ENCODE measurements at places on chromosomes 4 and X.

DNA sequence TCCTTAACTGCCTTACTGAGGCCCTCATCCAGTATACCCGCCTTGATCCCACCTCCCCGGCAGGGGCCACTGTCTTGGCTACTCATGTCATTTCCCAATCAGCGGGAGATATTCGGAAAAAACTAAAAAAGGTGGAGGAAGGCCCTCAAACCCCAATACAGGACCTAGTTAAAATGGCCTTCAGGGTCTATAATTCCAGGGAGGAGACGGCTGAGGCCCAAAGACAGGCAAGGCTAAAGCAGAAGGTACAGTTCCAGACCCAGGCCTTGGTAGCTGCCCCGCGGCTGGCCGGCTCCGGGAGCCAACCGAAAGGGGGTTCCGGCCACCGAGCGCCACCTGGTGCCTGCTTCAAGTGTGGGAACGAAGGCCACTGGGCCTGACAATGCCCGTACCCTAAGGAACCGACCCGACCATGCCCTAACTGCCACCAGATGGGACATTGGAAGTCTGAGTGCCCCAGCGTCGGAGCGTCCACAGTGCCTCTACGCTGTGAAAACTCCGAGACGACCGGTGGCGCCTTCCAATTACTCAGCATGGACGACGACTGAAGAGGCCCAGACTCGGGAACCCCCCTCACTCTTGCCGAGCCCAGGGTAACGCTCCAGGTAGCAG lies 959.6 kb downstream of the RPA4 start:
- no peak for DNase-seq

GRCh38 chr4:36310793-36311192 lies 29.4 kb downstream of the DTHD1 start:
- no peak for DNase-seq

DNA sequence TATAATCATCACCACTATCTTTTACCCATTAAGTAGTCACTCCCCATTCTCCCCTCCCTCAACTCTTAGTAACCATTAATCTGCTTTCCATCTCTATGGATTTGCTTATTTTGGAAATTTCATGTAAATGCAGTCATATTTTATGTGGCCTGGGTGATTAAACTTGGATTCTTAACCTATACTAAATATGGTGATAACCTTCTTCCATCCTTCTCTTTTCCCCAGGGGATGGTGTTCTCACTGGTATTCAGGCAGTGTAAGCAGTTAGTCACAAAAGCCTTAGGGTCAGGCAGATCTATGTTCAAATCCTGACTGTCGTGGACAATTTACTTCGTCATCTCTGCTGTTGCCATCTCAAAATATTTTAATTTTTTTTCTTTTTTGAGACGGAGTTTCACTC lies 29.6 kb downstream of the RAB40AL start:
- DNase-seq: no peak

GRCh38 chr4:123667496-123667895 lies 270.9 kb downstream of the SPRY1 start:
- no peak for DNase-seq

DNA sequence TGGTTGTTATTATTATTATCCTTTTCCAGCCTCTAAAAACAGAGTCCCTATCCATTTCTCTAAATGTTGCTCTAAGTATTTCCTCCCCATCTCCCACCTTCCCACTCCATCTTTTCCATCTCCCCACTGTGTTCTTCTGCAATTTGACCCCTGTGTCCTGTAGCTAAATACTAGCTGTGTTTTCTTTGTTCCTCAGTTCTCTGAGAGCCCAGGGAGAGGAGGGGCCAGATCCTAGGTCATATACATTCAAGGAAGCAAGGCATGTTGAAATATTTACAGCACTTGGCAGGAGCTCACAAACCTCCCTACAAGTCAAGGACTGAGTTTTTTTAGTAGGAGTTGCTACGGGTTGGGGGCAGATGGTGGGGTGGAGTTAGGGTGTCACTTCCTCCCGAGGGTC lies 10.5 kb downstream of the SLC16A2 start:
- DNase-seq: no peak

DNA sequence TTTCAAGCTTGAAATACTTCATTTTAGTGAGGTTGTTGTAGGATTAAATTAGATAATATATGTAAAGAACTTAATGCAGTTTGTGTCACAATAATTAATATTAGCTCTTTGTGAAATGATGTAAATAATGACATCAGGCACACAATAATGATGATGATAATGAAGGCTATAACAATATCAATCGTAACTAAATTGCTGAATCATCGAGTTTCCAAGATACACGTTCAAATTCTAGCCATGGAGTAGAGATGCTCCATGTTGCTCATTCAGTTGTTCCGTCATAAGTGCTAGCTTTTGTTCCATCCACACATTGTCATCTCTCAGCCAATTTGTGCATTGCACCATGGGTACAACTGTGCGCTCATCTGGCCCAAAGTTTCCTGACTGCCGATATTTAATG lies 83.1 kb downstream of the CPXCR1 start:
- DNase-seq: no peak

GRCh38 chrX:39491548-39492297 lies 606.0 kb downstream of the BCOR start:
- peak; percentile 29 for DNase-seq

DNA sequence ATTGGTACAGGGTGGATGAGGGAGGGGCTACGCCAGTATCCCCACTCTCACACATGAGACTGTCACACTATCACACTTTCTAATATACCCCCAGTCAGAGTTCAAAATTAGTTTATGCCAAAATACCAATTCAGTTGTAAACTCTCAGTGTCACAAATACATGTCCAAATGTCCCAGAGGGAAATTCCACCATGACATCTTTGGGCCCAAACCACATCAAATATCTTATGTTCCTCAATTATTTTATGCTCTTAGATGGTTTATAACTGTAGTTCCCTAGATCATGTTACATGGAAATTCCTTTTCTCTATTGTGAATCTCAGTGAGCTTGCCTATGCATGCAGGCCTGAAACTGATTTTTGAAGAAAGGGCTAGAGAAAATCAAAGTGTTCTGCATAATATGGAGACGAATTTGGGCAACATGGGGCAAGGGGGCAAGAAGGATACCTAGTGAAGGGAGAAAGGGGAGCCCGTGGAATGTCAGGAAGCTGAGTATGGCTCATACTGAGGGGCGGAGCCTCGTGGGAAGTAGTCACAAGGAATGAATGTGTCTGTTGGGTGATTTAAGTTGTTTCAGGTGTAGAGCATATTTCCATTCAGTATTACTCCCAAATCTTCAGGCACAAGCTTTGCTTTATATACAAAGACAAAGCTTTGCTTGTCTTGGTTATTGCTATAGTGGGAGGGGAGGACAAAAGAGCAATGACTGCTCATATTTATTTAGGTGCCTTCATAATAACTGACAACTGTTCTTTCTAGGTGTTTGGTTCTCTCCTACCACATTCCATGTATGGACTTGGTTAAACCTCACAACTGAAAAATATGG lies 40.8 kb downstream of the CLNK start:
- no peak for DNase-seq

DNA sequence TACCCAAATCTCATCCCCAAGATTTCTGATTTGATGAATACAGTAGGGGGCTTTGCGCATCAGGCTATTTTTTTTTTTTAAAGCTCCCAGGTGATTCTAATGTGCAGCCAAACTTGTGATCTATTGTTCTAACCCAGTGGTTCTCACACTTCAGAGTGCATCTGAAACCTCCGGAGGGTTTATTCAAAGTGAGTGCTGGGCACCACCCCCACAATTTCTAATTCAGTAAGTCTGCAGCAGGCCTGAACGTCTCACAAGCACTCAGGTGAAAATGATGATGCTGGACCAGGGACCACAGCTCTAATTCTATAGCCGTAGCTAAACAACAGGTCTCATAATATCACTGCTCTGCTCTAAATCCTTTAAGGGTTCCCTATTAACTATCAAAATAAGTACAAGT lies 211.4 kb downstream of the FMR1NB start:
- DNase-seq: no peak

DNA sequence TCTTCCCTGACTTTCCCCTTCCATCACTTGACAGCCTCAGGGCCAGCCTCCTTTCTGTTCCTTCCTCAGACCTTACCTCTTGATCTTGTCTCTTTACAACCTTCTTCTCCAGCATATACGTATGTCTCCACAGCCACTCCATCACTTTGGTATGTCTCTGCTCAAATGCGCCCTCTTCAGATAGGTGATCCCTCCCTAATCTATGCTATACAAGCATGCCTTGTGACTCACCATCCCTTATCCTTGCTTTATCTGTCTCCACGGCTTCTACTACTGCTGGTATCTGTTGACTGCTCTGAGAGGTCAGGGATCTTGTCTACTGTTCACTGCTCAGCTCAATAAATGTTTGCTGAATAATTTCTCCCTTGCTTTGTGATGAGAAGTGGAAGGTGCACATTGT lies 9.0 kb downstream of the ARAP2 start:
- no peak for DNase-seq

DNA sequence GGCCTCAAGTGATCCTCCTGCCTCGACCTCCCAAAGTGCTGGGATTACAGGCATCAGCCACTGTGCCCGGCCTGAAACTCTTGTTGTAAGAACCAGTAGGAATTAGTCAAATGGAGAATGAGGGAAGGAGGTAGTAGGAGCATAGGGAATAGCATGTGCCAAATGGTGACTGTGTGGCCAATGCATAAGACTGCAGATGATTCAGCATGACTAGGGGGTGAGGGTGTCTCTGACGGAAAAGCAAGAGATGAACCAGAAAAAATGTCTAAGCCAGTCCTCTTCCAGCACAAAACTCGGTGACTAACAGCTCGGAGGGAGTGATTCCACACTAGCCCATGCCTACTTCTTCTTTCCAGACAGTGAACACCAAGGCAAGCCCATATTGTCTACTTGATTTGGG lies 58.2 kb upstream of the DUSP21 start:
- no peak for DNase-seq

- DNase-seq: no peak
Observed at GRCh38 chrX:106791495-106791894, 11.0 kb upstream of the TBC1D8B start.

DNA sequence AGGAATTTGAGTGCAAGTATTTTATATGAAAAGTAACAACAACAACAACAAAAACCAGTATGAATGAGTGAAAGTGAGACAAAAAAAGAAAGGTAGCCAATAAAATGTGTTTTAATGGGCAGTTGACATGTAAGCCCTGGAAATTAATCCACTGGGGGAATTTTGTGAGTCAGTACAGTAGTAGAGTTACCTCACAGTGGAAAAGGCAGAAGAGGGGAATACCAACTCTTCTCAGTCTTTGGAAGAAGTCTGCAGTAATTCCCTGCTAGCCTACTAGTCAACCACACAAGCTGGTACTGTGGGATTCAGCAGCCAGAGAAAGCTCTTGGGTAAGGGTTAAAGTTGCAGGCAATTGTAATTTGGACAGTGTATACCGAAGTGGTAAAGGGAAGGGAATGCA lies 76.3 kb upstream of the IL15 start:
- no peak for DNase-seq

DNA sequence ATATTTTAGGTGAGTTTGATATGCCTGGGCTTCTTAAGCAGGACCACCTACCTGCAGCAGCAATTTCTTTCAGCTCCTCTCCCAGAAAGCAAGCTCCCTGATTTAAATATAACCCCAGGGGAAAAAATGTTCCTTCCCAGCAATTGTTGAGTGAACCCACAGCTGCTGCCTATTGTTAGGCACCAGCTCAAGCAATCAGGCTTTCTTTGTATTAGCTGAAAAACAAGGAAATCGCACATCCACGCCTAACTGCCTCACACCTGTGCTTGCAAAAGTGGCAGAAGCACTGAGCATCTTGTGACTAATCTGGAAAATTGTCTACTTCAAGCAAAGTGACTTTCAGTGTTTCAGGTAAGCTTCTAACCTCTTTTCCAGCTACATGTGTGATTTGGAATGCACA lies 432.2 kb downstream of the SMARCA1 start:
- DNase-seq: no peak

DNA sequence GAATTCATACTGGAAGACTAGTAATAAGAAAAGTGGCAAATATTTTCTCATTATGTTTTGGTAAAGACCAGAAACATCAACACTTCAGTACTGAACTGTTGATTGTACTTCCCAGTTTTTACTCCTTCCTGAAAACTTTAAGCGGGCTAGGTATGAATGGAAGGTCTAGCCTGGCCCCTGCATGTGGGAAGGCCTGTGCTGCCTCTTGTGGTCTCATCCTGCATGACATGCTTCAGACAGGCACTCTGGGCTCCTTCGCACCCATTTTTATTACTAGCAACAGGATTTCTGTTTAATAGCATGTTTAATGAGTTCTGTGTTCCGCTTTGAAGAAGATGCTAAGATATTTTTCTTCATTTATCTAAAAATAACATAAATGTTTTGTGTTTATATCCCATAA lies 279.1 kb downstream of the ANK2 start:
- DNase-seq: no peak

DNA sequence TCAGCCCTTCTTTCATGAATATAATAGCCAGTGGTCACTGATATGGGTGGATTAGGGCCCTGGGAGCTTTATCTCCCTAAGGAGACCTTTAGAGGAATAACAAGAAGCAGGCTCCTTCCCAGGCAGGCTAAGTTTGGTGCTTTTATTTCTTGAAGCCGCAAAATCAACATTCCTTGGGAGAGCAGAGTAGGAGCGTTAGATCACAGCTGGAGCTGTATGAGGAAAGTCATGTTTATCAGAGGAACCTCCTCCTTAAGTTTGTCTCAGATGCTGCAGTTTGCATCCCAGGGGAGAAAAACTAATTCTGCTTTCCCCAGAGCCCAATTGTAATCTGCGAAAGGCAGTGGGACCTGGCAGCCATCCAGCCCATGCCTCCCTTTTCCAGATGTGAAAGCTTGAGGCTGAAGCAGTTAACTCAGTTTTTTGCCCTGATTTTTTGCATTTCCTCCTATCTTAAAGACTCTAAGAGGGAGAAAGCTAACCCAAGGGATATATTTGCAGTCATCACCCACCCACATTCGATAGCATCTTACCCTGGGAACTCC lies 186.0 kb upstream of the FRMPD4 start:
- DNase-seq: no peak

- no peak for DNase-seq
Observed at GRCh38 chr4:172652369-172652768, 516.2 kb upstream of the GALNT7 start.

- DNase-seq: no peak
Observed at GRCh38 chr4:54937501-54937900, 187.9 kb downstream of the KDR start.

DNA sequence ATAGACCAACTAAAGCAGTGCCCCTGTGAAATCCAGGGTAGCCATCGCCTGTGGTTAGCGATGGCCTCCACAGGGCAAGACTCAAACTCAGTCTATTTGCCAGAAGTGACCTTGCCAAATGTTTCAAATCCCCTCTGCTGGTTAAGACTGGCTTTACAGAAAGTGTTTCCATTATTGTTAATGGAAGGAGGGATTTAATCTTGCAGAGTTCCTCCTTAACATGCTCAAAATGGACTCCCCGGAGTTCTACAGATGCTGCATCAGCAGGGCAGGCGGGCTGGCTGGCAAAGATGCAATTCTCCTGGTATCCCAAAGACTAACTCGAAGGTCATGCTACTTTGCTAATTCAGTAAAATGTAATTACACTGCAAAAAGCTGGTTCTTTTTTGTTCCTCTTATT lies 313.0 kb upstream of the SLC7A11 start:
- DNase-seq: no peak

DNA sequence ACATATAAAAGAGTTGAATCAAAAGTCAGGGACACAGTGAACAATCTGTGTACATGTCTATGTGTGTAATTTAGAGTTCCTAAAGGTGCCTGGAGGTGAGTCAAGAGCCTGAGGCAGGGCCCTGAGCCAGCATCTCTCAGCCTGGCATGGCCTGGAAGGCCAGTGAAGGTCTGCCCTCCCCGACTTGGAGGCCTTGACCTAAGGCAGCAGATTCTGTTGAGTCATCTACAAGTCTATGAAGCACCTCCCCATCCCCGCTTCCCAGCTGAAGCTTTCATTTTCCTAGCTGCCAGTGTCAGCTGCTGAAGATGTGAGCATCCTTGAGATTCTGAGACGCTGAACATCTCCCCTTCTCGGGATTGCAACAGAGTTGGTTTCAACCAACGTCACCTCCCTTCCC lies 583.9 kb downstream of the BCOR start:
- no peak for DNase-seq
